NCI-H1105 (cell line): ENCODE measurements at places on chromosomes 1 and 21.

DNA sequence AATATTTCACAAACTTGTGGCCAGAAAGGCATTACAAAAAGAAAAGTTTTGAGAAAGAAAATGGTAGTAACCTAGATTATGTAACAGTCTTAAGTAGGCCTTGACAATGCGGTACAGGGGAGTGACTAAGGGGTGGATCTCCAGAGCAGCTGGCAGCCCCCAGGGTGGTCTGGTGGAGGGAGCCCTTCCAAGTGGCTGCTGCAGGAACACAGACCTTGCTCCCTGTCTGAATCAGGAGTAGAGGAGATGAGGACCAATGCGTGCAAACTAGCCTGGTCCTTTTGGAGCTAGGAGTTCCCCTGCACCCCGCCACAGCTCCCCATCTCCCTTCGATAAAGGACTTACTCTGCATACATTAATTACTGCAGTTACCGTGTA is 189.0 kb downstream of the NFIA start:
- DNase-seq: no peak

- no peak for DNase-seq
These were observed 11.9 kb downstream of the ALX3 start for GRCh38 chr1:110058591-110058990.

DNA sequence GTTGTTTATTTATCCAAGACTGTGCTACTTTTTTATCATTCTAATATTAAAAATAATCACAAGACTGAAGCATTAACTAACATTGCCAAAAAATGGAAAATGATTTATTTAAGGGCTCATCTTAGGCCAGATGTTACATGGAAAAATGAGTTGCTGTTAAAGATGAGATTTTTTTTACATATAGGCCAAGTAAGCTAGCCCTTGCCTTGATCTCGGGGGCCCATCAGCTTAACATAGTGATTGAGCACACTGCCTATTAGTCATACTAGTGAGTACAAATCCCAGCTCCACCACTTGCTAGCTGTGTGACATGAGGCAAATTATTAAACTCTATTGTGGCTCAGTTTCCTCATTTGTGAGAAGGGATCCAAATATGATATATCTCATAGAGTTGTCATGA is 275.9 kb upstream of the SNX7 start:
- DNase-seq: no peak

GRCh38 chr21:46666941-46667740 is 31.7 kb downstream of the PRMT2 start:
- DNase-seq: peak; percentile 20
